ENCODE measurements at places on chromosomes 2 and 18.
A peak's percentile ranks its signal among the peaks of the same experiment; 100 is the strongest.

DNA sequence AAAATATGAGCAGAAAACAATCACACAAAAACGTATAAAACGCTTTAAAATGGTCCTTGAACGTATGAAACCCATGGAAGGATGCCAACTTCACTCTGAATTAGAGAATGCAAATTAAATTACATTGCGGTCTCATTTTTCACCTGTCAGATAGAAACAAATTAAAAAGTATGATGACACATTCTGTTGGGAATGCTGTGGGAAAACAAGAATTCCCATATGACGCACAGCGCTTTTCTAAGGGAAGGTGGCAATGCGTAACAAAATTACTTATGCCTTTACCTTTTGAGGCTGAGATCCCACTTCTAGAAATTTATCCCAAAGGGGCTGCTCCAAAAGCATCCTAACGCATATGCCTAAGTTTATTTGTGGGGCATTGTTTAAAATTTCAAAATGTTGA is 3.8 kb upstream of the RPS7 start:
- no peak for DNase-seq

GRCh38 chr18:26181343-26181826 is 44.9 kb upstream of the TAF4B start:
- no peak for DNase-seq

DNA sequence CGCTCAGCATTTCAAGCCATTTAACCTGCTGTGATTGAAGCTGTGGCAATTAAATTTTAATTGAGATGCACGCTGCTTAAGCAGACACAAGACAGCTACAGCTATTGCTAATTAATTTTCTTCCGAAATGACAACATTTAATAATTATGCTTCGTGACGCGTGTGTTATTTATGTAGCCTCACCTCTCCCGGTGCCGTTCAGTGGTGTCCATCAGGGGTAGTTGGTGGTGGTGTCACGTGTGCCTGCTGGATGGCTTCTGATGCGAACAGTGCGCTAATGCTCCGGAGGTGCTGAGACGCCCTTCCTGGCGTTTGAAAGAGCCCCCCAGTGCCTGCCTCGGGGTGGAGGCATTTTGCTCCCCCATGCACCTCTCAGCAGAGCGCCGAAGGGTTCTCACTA is 39.5 kb downstream of the GLI2 start:
- peak; percentile 22 for DNase-seq

DNA sequence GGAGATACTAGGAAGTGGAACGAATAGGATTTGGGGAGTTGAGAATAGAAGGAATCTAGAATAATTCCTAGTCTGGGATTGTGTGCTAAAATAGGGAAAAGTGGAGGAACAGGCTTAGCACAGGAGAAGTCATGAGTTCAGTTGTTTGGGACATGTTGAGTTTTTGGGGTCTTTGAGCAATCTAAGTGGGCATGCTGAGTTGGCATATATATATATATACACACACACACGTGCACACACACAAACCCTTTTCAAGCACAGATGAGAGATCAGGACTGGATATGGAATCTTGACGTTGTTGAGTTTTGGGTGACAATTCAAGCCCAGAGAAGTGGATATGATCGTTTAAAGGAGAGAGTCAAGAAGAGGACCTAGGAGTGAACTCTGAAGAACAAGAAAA is 168.2 kb upstream of the CHST9 start:
- DNase-seq = no peak

DNA sequence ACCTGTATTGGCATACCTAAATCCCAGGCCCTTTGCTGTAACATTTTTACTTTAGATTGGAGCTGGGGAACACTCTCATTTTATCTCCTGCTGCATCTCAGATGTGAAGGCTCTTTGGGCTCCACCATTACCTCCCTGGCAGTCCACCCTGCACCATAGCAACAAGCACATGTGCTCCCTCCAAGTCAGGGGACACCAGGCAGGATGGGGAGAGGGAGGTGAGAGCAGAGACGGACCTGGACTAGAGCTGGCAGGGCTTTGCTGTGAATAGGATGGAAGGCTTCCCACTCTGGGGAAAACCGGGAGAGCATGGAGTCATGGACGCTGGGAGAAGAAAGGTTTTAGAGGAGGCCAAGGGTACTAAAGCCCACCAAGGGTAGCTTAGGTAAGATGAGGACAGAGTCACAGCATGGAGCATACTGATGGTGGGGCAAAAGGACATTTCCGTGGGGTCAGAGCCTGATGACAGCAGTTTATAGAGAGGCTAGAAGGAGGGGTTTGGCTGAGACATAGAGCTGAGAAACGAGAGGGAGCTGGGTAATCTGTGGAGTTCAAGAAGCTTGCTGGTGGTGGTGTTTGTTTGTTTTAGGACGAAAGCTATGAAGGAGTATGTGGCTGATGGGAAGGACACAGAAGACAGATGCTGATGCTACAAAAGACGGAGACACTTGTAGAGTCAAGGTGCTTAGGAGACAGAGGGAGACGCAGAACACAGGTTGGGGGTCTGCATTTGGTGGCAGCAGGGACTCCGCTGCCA is 134.8 kb downstream of the COL6A3 start:
- DNase-seq = no peak

- no peak for DNase-seq
Observed at GRCh38 chr2:14781142-14781541, 148.6 kb downstream of the LRATD1 start.

GRCh38 chr2:28248511-28248910 is 144.1 kb upstream of the FOSL2 start:
- no peak for DNase-seq

- no peak for DNase-seq
Observed at GRCh38 chr2:63675026-63675425, 86.3 kb downstream of the MDH1 start.
